ENCODE measurements at places on chromosomes 2 and 18.

- no peaks in the 10 kb centered on the region for H3K36me3 ChIP-seq
- H3K4me1 ChIP-seq, result no peaks in the 10 kb centered on the region
- H3K27me3 ChIP-seq, result no peaks in the 10 kb centered on the region
- H3K27ac ChIP-seq, result no peak overlapping the region
- DNase-seq, result no peak
- no peak overlapping the region for H3K4me3 ChIP-seq
Observed at GRCh38 chr2:237068005-237068576, 17.6 kb upstream of the COPS8 start.

GRCh38 chr2:238725298-238725697 lies 122.6 kb upstream of the TWIST2 start:
- H3K27me3 ChIP-seq, result no peaks in the 10 kb centered on the region

DNA sequence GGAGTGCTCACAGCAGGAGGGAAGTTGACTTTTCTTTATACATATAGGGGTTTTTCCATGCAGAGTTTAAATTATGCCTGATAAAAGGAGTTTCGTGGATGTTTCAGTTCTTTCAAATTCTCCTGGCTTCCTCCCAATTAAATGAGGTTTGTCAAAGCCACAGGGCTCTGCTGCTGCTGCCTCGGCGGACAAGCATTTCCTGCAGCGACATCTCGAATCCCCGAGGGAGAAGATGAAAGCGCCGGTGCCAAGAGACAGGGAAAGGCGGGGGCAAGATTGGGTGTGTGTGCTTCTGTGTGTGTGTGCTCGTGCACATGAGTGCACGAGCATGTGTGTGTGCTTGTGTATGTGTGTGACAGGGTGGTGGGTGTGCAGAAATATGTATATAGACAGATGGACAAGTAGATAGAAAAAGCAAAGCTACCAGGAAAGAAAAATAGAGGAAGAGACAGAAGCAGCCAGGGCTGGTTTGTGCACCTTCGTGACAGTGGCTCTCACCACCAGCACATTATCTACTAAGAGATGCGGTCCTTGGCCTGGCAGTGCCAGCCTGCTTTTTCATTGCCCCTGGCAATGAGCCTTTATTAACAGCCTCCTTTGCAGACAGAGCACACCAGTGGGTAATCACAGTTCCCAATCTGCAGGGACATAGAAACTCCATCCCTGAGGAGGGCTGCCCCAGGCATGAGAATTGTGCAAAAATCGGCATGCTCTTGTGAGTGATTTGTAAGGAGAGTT lies 76.2 kb downstream of the CDK15 start:
- no peak overlapping the region for H3K4me3 ChIP-seq
- H3K4me1 ChIP-seq, result peaks cover 11% of the 10 kb centered on the region
- no peaks in the 10 kb centered on the region for H3K36me3 ChIP-seq
- H3K27me3 ChIP-seq, result no peaks in the 10 kb centered on the region
- no peak overlapping the region for H3K27ac ChIP-seq

DNA sequence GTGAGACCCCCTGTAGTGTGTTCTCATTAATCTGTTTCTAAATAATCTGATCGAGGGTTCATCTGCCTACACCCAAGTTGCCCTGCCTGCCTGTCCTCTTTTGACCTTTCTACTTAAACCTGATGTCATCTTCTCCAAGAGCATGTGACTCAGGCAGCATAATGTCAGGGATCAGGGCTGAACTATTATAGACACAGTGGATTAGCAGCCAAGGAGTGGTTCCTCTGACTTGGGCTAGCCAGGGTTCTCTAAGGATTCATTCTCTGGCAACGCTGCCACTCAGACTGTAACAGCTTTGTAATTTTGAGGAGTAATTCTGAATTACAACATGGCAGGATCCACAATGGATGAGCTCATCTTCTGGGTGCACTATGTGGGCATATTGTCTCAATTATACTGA lies 124.0 kb downstream of the MDH1 start:
- no peak for DNase-seq
- no peaks in the 10 kb centered on the region for H3K27me3 ChIP-seq
- H3K4me1 ChIP-seq, result no peaks in the 10 kb centered on the region
- no peak overlapping the region for H3K27ac ChIP-seq
- H3K4me3 ChIP-seq, result no peak overlapping the region

- no peak overlapping the region for H3K27ac ChIP-seq
- no peak for DNase-seq
- H3K4me3 ChIP-seq, result no peak overlapping the region
- no peaks in the 10 kb centered on the region for H3K4me1 ChIP-seq
Observed at GRCh38 chr2:75100011-75100800, 99.1 kb downstream of the TACR1 start.

- no peaks in the 10 kb centered on the region for H3K36me3 ChIP-seq
- DNase-seq, result no peak
- no peak overlapping the region for H3K4me3 ChIP-seq
- H3K27ac ChIP-seq, result no peak overlapping the region
- no peaks in the 10 kb centered on the region for H3K4me1 ChIP-seq
- H3K27me3 ChIP-seq, result no peaks in the 10 kb centered on the region
Observed at GRCh38 chr2:192498747-192499146, 304.0 kb upstream of the TMEFF2 start.

DNA sequence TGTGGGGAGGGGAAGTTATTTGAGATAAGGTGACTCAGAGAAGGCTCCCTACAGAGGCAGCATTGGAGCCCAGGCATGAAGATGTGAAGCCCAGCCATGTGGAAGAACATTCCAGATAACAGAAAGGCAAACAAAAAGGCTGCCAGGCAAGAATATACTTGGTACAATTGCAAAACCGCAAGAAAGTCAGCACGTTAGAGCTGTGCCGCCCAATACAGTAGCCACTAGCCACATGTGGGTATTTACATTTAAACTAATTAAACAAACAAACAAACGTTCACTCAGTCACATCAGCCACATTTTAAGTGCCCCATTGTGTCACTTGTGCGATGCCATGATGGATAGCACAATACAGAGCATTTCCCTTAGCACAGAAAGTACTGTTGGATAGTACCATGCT lies 179.6 kb downstream of the SATB2 start:
- DNase-seq, result no peak
- no peaks in the 10 kb centered on the region for H3K36me3 ChIP-seq
- no peak overlapping the region for H3K27ac ChIP-seq
- H3K27me3 ChIP-seq, result no peaks in the 10 kb centered on the region
- no peak overlapping the region for H3K4me3 ChIP-seq

GRCh38 chr2:3101016-3101942 lies 276.3 kb downstream of the EIPR1 start:
- H3K27me3 ChIP-seq, result no peaks in the 10 kb centered on the region
- H3K27ac ChIP-seq, result no peak overlapping the region
- H3K4me3 ChIP-seq, result no peak overlapping the region

- H3K36me3 ChIP-seq, result no peaks in the 10 kb centered on the region
- H3K4me3 ChIP-seq, result no peak overlapping the region
- no peak for DNase-seq
- no peak overlapping the region for H3K27ac ChIP-seq
Observed at GRCh38 chr2:64675860-64676259, 22.1 kb upstream of the SERTAD2 start.

DNA sequence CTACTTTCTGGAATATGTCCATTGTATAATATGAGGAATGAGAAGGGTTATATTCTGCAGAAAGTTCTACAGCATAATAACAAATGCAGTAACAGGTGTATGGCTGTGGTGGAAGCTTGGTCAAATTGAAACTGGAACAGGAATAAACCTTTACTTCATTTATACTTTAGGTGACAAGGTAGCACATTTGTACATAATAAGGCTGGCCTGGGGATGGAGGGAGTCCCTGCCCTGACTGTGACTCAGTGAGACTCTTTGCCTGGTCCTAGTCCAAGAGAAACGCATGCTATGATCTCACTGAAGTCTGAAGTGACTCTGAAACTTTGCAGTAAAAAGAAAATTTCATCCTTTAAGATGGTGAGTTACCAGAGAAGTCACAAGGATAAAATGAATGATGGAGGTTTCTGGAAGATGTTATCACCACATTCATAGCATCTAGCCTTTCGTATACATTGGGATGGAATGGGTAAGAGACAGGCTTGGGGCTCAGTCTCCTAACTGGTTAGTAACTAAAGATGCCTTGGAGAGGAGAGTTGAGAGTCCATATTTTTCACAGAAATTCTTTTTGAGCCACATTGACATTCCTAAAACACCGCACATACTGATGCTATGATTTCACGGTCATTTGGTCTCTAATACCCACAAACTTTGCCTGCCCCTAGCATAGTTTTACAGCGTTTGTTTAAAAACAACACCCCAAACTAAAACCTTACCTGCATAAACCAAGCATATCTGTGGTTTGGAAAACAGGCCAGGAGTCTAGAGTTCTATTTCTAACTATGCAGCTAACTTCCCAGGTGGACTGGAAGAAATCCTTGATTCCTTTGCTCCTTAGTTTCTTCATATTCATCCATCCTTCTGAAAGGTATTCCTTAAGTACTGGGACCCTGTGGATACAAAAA lies 42.4 kb upstream of the NABP1 start:
- no peak overlapping the region for H3K4me3 ChIP-seq
- no peak for DNase-seq
- peaks cover 11% of the 10 kb centered on the region for H3K4me1 ChIP-seq
- no peaks in the 10 kb centered on the region for H3K36me3 ChIP-seq
